NCI-H1436 treated with DMSO at 0.1 percent for 48 hours (cell line): ENCODE measurements at places on chromosomes 1 and 21.

GRCh38 chr1:204932573-204932909 is 61.9 kb downstream of the NFASC start:
- no peak for DNase-seq

GRCh38 chr1:94079080-94079940 is 41.6 kb downstream of the ABCA4 start:
- DNase-seq = no peak

- no peak for DNase-seq
Measured at GRCh38 chr1:173693238-173693637, 21.5 kb upstream of the KLHL20 start.

- peak; percentile 7 for DNase-seq
Measured at GRCh38 chr1:84442256-84442655, 36.8 kb upstream of the RPF1 start.

DNA sequence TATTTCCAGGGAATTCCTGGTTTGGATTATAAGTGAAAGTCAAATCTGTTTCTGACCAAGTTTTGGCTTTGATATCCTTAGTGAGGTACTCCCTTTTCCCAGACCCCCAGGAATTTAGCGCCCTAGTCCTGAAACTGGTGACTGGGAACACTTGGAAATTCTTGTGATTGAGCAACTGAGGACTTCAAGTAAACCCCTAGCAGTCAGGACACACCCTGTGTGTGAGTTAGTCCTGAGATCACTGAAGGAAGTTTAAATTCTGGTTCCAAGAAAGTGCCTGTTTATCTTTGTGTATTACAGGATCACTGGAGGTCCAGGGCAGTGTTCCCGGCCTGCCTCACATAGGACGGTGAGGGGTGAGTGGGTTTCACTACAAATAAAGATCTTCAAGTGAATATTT is 95.1 kb upstream of the F3 start:
- DNase-seq = no peak

- no peak for DNase-seq
Measured at GRCh38 chr1:61420909-61421835, 303.8 kb downstream of the TM2D1 start.

DNA sequence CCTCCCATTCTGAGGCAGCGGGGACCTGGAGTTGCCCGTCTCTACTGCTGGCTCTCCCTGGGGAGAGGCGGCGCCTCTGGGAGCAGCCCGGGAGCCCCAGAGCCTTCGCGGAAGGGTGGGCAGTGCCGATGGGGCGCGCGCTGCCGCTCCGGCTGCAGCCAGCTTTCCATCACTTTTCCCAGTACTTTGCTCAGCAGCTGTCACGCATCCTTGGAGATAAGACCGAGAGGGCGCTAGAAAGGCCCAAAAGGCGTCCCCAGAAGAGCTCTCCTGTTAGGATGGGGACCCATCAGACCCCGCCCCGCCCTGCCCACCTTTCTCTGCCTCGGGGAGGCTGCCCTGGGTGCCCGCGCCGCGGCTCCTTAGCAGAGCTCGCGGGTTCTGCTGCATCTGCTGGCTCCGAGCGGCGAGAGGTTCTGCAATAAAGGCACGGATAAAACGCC is 534 bp downstream of the KCNH1 start:
- DNase-seq = no peak

DNA sequence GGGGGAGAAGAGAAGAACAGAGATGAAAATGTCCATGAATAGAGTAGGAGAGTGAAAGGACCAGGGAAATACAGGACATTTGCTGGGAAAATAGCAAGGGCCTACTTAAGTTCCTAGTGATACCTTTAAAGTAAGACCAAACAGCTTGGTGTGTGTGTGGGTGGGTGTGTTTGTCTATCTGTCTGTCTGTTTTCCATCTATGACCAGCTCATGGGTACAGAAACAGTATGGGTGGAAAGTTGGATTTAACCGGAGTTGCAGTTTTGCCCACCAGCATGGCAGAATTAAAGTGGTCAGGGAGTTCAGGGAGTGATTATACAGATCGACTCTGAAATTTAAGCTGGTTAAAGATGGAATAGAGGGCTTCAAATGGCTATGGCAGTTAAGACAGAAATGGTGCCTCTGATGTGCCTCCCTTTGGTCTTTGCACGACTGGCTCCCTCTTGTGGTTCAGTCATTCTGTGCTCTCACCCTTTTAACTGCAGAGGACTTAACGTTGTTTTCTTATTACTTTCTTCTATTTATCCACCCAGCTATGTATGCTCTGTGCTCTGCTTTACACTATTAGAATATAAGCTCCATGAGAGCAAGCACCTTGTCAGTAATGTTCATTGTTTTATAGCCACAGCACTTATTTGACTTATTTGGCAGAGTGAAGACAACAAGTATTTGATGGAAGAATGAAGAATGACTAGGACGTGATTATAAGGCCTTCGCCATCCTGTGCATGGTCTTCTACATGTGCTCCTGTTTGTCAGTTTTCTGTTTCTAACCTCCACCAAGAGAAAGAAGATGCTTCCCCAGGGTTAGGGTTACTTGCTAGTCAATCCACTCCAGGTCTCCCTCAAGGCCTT is 72.7 kb upstream of the AK4 start:
- peak; percentile 20 for DNase-seq

- no peak for DNase-seq
Measured at GRCh38 chr1:9612162-9612845, 23.6 kb downstream of the TMEM201 start.

DNA sequence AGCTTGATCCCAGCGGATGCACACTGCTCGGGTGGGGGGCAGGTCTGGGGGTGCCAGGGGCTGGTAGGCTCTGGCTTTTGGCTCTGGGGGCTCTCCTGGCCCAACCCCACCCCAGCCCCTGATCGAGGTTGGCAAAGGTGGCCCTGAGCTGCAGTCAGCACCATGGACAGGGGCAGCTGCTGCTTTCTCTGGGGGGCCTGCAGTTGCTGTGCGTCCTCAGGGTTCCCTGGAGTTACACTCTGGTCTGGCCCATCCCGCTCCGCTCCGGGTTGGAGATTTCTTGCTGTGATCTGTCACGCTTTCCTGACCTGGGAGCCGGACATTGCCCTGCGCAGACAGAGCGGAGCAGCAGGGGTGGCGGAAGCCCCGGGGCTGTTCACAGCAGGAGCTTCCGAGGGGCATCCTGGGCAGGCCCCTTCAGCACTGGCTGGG is 8.0 kb upstream of the PLCH2 start:
- DNase-seq = no peak

- DNase-seq = no peak
Measured at GRCh38 chr21:36547464-36547863, 67.5 kb upstream of the CLDN14 start.

DNA sequence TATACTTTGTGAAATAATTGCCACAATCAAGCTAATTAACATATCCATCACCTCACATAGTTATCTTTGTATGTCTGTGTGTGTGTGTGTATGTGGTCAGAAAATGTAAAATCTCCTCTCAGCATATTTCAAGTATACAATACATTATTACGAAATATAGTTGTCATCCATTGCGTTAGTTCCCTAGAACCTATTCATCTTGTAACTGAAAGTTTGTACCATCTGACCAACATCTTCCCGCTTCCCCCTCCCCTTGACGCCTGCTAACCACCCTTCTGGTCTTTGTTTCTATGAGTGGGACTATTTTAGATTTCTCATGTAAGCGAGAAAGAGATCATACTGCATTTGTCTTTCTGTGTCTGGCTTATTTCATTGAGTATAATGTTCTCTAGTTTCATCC is 455.3 kb downstream of the KCNT2 start:
- no peak for DNase-seq

DNA sequence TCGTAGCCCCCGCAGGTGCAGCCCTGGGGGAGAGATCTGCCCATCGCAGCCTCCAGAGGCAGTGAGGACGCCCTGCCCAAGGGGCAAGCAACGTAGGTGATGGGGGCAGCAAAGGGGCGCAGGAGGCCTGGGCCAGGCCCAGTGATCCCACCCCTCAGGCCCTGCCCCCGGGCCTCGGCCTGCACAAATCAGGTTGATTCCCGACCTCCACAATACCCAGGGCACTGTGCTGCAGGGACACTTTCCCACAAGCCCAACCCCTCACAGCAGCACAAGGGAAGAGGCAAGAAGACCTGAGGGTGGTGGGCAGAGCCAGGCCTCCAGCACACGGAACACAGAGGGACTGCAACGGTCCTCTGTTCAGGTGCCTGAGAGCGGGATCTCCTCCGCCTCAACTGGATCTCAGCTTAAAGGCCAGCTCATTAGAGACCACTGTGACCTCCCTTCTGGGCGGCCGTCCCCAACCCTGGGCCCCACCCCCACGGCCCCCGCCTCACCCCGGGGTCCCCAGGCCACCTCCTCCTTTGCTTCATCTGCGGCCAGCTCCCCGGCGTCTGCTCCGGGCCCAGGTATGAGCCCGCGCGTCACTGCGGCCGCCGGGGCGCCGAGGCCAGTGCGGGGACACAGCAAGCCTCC is 812 bp upstream of the ARF1 start:
- no peak for DNase-seq

- DNase-seq = no peak
Measured at GRCh38 chr1:119453021-119453420, 38.1 kb downstream of the HSD3B2 start.

- DNase-seq = no peak
Measured at GRCh38 chr1:85894651-85895050, 186.4 kb upstream of the ZNHIT6 start.

- DNase-seq = no peak
Measured at GRCh38 chr1:8667869-8668594, 149.4 kb downstream of the RERE start.

DNA sequence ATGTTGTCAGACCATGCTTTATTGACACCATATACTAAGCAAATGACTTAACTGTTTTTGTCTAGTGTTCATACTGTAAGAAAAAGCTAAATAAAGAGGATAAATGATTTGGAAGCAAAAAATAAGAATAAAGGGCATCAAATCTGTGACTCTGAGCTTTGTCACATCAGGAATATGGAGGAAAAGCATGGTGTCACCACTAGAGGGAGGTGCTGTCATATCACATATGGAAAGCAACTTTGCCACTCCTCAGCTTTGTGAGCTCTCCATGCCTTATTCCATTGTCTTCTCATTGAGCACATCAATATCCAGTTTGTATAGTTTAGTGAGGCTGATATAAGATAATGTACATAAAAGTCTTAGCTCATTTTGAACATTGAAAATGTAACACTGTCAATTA is 20.8 kb upstream of the GBP1 start:
- DNase-seq = no peak

GRCh38 chr21:17784604-17785402 is 34.4 kb downstream of the C21orf91 start:
- DNase-seq = no peak

- DNase-seq = no peak
Measured at GRCh38 chr1:10655002-10655401, 141.4 kb downstream of the CASZ1 start.

GRCh38 chr1:173669491-173669941 is at the start of gene ANKRD45:
Gene ANKRD45 (minus strand): TSS chr1:173669851. CDS start chr1:173659418, 10,433 bp downstream.
- no peak for DNase-seq

GRCh38 chr1:167617153-167618147 is 12.6 kb upstream of the RCSD1 start:
- no peak for DNase-seq

DNA sequence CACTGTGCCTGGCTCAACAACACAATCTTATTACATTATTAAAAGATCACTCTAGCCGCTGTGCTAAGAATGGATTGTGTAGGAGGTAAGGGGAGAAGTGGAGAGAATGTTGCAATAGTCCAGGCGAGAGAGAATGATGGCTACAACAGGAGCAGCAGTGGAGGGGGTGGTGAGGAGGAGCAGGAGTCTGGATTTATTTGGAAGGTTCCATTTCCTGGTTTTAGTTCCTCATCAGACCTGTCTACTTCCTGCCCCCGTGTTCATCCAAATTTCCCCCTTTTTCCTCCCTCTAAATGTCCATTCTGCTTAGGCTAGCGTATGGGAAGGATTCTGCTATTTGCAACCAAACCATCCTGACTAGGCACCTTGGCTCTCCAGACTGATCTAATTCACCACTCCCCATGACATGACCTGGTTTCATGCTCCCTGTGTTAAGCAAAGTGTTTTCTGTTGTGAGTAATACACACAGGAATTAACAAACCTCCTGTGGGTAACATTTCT is 35.1 kb upstream of the EYA3 start:
- no peak for DNase-seq

DNA sequence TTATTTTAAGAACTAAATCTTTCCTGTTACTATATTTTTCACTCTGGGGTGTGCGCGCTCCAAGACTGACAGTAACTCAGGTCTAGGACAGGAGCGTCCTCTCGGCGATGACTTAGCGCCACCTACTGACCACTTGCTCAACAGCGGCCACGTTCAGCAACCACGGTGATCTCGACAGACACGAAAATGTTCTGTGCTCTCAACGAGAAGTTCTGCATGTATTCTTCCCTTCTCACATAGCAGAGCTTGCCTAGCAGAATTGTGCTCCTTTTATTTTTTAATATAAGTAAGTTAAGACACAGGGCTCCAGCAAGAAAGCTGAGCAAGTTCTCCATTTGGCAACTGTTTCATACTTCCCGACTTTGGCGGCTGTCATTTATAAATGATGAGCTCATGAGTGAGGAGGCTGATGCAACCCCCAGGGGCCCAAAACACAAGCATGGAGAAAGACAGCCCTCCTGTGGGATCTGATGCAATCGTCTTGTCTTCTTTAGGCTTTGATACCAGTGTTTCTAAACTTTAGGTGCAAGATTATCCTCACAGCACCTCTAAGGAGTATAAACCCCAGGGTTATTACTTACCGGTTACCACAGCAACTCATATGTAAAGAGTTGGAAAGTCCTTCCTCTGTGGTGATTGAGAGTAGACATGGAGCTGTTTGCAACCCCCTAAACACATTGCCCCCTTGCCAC is 92.6 kb downstream of the HHIPL2 start:
- DNase-seq = peak; percentile 62

GRCh38 chr1:36083635-36084496 is at the start of gene TEKT2:
Gene TEKT2 (plus strand): TSS chr1:36084094. CDS start chr1:36084922, 828 bp downstream.
- DNase-seq = peak; percentile 37

GRCh38 chr1:204937901-204938300 is 67.2 kb downstream of the NFASC start:
- no peak for DNase-seq

GRCh38 chr1:44543064-44543744 is 131.1 kb downstream of the TMEM53 start:
- no peak for DNase-seq

DNA sequence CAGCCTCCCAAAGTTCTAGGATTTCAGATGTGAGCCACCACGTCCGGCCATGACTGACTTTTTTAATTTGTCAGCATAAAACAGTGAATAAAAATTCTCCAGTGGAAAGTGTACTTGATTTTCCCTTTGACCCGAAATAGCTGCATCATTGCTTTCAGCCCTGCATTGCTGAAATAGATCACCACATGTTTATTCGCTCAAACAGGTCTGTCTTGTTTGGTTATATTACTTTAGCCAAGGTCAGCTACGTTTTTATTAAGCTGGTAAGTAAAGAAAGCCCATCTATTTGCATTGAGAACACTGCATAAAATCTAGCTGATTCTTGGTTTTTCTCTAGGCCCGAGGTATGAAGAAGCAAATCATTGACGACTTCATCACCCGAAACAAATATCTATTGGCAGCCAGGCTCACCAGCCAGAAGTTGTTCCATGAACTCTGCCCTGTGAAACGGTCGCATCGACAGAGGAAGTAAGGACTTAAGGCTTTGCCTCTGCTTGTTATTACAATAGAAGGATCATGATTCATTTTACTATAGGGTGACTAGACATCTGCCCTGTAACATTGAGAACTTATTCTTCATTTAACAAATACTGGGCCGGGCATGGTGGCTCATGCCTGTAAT is 25.6 kb downstream of the AGMAT start:
- DNase-seq = no peak

- DNase-seq = no peak
Measured at GRCh38 chr1:158362941-158363340, 9.2 kb downstream of the CD1E start.
